ENCODE measurements at places on chromosomes 1 and 21.

- no peak for DNase-seq
Measured at GRCh38 chr1:84403347-84403746, 5.1 kb downstream of the DNASE2B start.

- DNase-seq = peak; percentile 98
Measured at GRCh38 chr1:210438928-210439841, 110.5 kb downstream of the HHAT start.

DNA sequence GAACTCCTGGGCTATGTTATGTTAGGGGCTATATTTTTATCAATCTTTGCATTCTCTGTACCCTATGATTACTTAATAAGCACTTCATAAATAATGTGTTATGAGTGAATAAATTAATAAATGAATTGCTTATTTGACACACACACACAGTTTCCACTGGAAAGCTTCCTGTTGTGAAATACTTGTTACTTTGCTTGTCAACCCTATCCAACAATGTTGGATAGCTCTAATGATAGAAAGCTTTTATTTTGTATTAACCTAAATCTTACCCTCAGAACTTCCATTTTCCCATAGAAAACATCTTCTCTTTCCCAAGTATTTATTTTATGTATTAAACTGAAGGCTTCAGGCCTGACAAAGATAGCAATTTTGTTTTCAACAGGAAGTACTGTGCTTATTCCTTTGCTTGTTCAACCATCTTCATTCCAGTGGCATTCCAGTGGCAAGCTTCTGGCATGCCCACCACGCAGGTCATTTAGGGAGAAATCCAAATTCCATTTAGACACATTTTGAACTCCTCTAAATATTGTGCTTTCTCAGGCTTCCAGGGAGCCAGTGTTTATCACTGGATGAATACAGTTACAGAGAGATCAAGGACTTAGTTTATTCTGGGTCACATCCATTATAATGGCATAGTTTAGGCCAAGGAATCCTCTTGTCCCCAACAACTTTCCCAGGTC, 134.4 kb downstream of the TGFB2 start:
- DNase-seq = no peak

DNA sequence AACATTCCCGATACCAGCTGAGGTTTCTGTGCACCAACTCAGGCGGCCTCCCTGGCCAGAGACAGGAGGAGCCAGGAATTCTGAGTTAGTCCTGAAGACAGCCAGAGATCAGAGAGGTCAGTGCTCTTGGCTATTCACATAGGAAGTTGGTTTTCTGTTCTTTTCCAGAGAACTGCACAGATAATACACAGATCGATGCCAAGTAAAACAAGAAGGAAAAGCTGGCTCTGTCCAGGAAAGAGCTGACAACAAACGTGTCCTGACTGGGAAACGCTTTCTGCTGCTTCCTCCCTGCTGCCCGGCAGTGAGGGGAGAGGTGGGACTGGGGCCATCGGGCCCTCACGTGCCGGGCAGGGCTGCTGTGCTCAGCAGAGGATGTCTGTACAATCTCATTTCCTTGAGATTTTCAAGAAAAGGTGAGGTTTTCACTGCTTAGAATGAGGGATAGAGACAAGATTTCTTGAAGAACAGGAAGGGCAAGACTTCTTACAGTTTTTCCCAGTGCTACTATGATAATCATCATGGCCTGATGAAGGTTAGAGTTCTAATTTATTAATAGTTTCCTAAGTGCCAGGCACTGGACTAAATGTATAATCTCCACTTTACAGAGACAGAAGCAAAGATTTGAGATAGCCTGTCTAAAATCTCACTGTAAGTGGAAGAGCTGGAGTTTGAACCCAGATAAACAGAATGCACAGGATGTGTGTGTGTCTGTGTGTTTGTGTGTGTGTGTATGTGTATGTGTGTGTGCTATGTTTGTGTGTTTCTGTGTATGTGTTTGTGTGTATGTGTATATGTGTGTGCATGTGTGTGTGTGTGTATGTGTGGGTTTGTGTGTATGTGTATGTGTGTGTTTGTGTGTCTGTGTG, 211.0 kb upstream of the RAB4A start:
- peak; percentile 21 for DNase-seq

- no peak for DNase-seq
Measured at GRCh38 chr1:13775459-13775858, 75.5 kb downstream of the PRDM2 start.

DNA sequence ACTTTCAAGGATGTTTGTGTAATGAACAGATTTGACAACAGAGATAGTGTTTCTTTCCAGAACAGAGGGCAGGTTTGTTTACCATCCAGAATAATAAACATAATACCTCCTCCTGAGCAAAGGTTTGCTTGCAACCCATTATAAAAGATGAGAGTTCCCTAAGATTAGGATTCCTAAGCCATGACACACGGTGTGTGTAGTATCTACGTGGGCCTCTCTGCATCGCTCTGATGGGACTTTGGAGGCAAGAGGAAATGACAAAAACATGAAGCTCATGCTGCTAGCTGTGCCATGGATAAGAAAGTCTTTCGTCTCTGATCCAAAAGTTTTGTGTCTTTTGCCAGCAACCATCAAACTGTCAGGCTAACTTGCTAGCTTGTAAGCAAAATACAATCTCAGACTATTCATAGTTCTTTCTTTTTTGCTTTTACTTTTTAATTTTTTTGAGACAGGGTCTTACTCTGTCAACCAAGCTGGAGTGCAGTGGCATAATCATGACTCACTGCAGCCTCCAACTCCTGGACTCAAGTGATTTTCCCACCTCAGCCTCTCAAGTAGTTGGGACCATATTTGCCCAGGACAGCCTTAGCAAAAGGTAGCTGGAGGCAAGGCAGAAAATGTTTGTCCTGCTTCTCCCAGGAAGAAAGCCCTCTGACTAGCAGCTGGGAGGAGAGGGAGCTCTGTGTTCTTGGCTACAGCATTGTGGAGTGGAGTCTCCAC, 81.1 kb downstream of the LHX4 start:
- no peak for DNase-seq

DNA sequence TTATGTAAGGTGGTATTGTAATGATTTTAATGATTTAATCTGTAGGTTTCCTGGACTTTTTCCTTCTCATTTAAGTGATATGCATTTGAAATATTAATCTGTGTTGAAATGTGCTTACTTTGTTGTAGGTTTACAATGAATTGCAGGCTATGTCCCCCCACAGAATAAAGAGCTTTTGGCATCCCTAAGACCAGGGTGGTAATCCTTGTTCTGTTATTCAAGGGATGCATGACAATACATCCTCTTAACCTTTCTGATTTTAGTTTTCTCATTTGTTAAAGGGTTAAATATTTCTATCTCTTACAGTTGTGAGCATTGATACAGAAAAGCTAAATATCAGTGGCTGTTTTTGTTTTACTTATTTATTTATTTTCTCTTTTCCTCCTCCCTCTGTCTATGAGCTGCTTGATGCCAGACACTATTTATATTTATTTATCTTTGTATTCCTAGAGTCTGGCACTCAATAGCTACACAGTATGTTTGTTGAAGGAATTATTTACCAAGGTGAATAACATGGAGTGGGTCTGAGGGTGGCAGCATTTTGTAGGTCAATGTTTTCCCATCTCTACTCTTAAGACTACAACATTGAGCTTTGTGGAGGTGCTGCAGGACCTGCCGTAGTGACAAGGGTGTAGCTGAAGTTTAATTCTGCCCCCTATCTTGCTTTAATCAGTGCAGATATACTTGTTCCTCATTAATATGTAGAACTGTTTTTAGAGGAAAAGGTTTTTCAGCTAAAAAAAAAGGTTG, 19.9 kb upstream of the ADGRL2 start:
- DNase-seq = no peak

All from GM04503 (cell line).